ENCODE measurements at places on chromosomes 5 and 9.

DNA sequence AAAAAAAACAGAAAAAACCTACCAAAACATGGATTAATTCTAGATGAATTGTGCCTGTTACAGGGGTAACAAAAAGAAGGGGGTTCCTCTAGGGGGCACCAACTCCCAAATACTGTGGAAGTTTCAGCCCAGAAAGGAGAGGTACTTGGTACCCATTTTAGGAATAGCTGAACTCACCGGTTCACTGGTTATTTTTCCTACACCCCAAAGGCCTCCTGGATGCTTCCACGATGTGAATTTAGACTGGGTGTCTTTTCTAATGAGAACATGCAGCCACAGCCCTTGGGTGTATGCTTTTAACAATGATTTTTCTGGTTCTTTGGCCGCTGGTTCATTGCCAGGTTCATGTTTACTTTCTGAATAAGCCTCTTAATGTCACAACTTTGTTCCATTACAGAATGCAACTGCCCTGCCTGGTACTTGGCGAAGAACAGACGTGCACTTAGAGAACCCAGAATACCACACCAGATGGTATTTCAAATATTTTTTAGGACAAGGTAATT, 46.7 kb downstream of the GARNL3 start:
- DNase-seq, result peak; percentile 32

- DNase-seq, result no peak
Observed at GRCh38 chr5:179878222-179879002, 19.8 kb upstream of the MRNIP start.

DNA sequence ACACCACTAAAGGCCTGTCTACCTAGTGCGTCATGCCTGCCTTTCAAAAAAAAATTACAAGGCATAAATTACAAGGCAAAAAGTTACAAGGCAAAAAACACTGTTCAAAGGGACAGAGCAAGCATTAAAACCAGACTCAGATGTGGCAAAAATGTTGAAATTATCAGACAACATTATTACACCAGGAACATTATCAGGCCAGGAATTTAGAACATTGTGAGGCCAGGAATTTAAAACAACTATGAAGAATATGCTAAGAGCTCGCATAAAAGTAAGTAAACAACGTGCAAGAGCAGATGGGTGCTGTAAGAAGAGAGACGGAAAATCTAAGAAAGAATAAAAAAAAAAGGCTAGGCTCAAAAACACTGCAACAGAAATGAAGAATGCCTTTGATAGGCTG, 18.2 kb upstream of the MLANA start:
- no peak for DNase-seq

GRCh38 chr9:74333384-74334032, 163.6 kb upstream of the RORB start:
- no peak for DNase-seq

DNA sequence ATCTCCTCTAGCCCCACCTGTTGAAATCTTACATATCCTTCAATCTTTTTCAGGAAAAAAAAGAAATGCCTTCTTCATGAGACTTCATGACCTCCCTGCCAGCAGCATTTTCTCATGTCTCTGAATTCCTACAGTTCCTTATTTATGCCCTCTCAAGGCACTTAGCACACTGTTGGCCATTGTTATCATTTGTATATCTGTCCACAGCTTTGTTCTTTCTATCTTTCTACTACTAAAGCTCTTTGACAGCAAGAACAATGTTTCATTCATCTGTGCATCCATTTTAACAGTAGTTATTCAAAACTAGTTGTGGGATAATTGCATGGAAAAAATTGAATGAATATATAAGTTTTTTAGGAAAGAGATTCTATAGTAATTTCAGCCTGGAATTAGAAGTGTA, 20.9 kb upstream of the GZMA start:
- no peak for DNase-seq

DNA sequence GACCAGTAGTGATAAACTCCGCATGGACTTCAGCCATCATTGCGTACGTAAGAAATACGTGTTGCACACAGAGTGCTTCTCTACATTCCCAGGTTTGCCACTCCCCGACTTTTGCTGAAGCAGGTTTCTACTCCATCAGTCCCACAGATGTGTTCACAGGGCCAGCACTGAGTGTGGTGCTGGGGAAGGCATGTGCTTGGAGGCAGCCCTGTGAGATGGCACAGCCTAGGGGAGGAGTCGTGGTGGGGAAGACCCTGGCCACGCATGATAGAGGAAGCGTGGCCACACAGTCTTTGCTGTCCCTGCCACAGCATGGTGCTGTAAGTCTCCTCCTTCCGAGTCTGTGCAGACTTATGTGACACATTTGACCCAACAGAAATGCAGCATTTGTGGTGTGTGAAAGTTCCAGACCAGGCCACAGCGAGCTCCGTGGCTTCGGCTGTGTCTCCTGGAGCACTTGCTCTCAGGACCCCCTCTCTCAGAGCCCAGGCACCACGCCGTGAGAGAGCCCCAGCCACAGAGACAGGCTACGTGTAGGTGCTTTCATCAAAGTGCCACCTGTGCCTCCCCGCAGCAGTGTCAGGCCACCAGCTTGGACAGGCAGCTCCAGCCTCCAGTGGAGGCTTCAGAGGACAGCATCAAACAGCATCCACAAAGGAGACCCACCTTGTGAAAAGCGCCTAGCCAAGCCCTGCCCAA, 197.8 kb downstream of the AUH start:
- no peak for DNase-seq

GRCh38 chr5:124061663-124062062, 549.7 kb downstream of the CSNK1G3 start:
- DNase-seq, result peak; percentile 25

DNA sequence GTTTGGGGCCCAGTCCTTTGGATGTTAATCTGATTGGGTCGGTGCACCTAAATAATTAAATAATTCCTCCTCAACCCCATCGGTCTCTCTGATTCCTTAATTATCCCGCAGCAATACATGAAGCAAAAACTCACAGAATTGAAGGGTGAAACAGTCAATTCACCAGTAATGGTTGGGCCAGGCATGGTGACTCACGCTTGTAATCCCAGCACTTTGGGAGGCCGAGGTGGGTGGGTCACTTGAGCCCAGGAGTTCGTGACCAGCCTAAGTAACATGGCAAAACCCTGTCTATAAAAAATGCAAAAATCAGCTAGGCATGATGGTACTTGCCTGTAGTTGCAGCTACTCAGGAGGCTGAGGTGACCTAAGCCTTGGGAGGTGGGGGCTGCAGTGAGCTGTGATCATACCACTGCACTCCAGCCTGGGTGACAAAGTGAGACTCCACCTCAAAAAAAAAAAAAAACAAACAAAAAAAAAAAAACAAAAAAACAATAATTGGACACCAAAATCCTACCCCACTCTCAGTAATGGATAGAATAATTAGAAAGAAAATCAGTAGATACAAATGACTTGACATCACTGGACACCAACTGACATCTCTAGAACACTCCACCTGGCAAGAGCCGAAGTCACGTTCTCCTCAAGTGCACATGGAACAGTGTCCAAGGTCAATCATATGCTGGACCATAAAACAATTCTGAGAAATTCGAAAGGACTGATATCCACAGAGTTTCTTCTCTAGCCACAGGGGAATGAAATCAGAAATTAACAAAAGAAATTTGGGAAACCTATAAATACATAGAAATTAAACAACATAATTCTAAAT, 5.3 kb downstream of the ABO start:
- DNase-seq, result no peak

DNA sequence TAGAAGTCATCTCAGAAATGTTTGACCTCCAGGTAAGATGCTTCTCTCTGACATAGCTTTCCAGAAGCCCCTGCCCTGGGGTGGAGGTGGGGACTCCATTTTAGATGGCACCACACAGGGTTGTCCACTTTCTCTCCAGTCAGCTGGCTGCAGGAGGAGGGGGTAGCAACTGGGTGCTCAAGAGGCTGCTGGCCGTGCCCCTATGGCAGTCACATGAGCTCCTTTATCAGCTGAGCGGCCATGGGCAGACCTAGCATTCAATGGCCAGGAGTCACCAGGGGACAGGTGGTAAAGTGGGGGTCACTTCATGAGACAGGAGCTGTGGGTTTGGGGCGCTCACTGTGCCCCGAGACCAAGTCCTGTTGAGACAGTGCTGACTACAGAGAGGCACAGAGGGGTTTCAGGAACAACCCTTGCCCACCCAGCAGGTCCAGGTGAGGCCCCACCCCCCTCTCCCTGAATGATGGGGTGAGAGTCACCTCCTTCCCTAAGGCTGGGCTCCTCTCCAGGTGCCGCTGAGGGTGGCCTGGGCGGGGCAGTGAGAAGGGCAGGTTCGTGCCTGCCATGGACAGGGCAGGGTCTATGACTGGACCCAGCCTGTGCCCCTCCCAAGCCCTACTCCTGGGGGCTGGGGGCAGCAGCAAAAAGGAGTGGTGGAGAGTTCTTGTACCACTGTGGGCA, 642 bp downstream of the CSF2 start:
- DNase-seq, result no peak

DNA sequence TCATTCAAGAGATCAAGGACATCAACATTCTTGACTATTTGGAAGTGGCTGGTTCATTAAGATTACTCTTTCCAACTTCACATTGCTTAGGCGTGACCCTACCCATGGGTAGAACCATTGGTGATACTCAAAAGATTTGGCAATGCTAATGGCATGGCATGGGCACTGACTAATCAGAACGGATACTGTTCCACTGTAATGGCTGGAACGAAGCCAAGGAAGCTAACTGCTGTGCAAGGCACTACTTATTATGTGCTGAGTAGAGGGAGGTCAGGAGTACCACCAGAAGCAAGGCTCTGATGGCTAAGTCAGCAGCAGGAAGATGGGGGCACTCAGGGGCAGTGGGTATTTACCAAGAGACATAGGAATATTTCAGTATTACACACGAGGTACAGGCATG, 31.9 kb downstream of the GNA14 start:
- peak; percentile 6 for DNase-seq

- no peak for DNase-seq
Observed at GRCh38 chr9:97553141-97553540, 51.7 kb downstream of the TMOD1 start.

DNA sequence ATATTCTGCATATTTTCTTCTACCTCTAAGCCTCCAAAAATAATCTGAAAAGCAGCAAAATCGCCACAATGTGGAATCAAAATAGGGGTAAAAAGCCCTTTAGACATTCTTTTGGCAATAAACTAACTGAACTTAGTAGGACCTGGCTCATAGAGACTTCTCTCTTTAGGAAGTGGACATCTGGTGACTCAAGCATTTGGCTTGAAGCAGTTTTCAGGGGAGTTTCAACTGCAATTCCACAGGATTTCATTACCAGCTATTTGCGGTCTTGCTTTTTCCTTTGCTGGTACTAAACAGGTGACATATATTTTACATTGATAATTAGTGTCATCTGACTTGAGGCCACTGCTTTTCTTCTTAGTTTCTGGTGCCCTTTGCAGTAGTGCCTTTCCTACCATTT, 173.2 kb upstream of the FBN2 start:
- DNase-seq, result no peak

DNA sequence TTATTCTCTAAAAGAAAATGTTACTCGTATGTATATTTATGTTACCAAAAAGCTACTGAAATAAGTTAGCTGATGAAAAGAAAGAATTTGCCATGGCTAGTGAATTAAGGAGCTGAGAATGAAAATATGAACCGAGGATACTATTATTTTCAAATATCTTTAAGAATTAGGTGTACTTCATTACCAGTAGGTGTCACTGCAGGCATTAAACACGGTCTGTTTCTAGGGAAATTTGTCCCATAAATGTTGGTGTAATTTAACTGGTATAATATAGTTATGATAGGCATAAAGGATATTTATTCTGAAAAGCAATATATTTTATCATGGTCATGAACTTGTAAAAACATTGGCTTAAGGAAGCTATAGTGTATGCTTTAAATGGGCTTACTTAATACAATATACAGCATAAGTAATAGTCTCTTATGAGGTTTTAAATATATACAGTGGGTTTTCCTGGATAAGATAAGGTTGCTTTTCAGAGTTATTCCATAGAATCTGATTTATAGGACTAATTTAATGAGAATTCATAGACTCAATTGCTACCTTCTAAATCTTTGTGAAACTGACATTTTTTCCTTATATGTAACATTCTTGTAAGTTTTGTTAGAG, 72.4 kb upstream of the MPDZ start:
- peak; percentile 37 for DNase-seq

DNA sequence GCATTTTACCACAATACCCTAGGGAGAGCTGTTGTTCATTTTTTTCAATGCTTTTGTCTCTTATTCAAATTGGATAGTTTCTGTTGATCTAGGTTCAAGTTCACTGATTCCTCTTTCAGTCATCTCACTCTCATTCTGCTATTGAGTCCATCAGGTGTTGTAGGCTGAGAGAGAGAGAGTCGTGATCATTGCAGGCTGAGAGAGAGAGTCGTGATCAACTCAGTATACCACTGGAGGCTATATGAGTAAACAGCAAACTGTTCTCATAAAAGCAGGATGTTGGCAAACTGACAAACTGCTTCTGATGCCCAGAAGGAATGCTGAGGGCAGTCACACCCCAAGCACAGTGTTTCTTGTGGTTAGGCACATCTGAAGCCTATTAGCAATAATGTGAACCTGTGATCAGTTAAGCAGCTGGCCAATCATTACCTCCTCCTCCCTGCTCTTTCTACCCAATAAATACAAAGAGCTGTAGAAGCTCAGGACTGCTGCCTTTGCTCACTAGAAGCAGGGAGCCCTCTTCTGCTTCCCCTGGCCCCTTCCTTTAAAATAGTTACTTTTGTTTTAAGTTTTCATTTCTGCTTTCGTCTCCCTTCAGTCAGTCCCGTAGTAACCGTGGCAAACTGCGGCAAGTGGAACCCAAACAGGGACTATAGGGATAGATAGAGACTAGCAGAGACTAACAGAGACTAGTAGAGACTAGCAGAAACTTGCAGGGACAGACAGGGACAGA, 476.1 kb upstream of the ACO1 start:
- DNase-seq, result peak; percentile 95

DNA sequence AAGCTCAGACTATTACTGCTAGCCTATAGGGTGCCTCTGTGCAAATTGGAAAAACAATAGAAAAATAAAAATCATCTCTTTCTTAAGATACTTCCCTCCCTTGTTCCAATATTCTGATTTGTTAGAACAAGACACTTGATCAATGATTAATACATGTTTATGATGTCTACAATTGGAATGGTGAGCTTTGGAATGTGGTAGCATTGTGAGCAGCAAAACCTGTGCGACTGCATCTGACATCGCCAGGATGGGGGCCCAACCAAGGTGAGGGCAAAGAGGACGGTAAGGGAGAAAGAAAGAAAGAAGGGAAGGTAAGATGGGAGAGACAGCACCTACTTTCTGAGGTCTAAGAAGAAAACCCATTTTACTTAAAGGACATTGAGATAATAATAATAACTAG, 183.0 kb upstream of the TRIM32 start:
- no peak for DNase-seq

Data from RPMI7951 (cell line).